D721Med (cell line): ENCODE measurements at places on chromosomes 5 and 9.

DNA sequence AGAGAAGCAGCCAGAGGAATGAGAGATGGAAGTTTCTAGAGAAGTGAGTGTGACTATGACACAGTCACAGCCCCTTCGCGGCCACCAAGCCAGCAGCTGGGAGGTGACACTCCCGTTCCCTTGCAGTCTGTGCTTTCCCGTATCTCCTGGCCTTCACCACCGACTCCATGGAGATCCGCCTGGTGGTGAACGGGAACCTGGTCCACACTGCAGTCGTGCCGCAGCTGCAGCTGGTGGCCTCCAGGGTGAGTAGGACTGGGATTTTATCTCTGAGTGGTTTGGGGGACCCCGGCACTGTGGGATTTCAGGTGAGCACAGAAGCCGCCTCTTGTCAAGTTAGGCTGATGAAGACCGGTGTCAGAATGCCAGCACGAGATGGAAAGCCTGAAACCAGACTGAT lies 12.1 kb upstream of the SLC2A8 start:
- no peak for DNase-seq

GRCh38 chr9:5895782-5896181 lies 5.1 kb downstream of the MLANA start:
- no peak for DNase-seq

DNA sequence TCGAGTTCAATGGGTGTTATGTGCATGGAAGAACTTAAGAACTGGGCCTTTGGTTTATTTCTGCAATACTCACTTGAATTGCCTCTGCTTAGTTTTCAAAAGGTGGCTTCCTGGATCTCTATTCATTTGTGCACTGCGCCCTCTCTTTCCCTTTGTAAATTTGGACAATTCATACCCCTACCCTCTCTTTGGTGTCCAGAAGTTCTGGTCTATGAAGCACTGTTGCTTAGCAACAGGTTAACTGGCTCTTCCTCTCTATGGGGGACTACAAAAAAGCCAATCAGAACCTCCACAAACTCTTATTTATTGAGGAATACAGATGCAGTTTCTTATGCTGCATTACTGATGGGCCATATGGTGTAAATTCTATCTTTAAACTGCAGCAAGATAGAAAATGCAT lies 13.5 kb upstream of the FAM120A start:
- DNase-seq = no peak

- no peak for DNase-seq
Measured at GRCh38 chr9:78348848-78349247, 51.9 kb downstream of the PSAT1 start.

DNA sequence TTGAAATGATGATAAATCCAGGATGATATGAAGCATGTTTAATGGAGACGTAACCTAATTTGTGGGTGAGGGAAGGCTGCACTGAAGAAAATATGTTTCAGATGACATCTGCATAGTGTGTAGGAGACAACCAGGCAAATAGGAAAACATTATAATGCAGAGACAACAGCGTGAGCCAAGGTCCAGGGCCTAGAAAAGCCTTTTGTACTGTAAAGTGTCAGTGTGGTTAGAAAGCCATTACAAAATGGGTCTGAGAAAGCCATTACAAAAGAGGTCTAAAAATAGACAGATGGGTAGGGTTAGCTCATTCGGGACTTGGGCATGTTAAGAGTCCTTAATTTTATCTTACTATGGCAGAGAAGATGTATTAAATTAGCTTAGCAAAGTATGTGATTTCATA lies 14.9 kb upstream of the GABRG2 start:
- no peak for DNase-seq

- no peak for DNase-seq
Measured at GRCh38 chr9:82492274-82492673, 503.7 kb downstream of the SPATA31D1 start.

GRCh38 chr9:113247640-113248039 lies 26.3 kb downstream of the SLC31A1 start:
- DNase-seq = no peak

- no peak for DNase-seq
Measured at GRCh38 chr9:35163413-35163812, 1.6 kb downstream of the UNC13B start.

- DNase-seq = no peak
Measured at GRCh38 chr5:126801992-126802294, 25.0 kb downstream of the LMNB1 start.

DNA sequence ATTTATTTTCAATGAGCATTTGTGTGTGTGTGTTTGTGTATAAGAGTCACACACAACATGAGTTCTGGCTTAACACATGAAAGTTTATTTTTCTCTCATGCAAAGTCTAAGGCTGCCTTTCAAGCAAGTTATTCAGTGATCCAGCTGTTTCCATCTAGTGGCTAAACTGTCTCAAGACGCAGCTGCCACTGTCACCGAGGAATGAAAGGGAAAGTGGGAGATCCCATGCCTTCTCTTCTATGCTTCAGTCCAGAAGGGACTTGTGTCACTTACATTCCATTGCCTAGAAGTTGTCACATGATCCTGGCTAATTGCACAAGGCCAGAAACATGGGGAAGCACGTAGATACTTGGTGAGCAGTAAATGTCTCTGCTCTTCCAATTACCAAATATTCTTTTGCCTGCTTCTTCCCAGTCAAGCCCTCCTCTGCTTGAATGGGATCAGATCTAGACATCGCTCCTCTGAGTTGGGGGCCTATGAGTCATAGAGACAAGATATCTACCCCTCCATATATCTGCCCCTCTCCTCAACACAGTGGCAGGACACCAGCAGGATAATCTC lies 30.4 kb upstream of the SLIT3 start:
- no peak for DNase-seq

- no peak for DNase-seq
Measured at GRCh38 chr5:3828761-3829160, 233.1 kb downstream of the IRX1 start.

GRCh38 chr9:100106616-100107015 lies 7.6 kb downstream of the INVS start:
- no peak for DNase-seq

- no peak for DNase-seq
Measured at GRCh38 chr9:137234055-137234697, 3.5 kb downstream of the SLC34A3 start.

GRCh38 chr5:67380431-67380830 lies 183.8 kb upstream of the CD180 start:
- no peak for DNase-seq

DNA sequence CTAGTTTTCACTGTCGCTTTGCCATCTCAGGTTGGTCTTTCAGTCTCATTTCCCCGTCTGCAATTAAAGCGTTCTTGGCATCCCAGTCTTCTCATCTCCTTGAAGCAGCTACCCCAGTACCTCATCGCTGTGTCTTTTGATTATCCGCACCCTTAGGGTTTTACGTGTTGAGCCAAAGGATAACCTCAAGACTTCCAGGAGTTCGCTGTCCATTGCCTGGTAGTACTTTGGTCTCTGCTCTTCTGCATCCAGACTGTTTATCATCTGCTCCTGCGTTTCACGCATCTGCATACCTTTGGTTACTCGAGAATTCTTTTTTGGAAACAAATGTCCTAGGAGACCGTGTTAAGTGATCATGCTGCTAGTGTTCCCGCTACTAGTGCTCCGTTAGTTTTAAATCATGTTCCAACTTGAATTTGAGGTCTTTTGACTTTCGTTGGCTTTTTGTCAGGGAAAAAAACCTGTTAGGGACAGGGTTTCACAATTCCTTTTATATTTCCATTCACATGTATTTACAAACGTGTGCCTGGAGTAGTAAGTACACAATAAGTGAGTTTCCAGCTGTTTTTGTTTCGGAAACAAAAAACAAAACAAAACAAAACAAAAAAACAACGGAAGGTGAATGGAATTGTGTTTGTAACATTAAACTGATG lies 888 bp downstream of the RABGAP1 start:
- DNase-seq = no peak

GRCh38 chr5:119332208-119332607 lies 23.6 kb upstream of the TNFAIP8 start:
- DNase-seq = no peak

DNA sequence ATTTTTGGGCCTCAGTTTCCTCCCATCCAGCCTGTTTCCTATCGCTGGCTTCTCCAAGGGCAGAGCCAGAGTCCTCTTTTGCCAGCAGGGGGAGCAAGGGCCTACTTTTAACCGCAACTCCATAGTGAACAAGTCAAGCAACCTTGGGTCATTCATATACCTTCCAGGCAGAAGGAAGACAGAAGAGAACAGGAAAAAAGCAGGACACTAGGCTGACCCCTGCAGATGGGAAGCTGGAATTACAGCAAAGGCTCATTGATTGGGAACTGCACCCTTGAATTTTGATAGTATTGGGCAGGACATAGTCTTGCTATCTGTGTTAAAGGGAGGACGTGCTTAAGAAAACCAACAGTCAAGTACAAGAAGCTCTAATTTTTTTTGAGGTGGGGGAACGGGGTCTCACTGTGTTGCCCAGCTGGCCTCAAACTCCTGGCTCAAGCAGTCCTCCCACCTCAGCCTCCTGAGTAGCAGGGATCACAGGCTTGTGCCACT lies 30.1 kb downstream of the QRFP start:
- no peak for DNase-seq
